Stimulated activated CD4-positive, alpha-beta T cell treated with anti-CD3 and anti-CD28 coated beads, Interleukin-4, amount 100 ng/mL, for 1 hour (primary cell): ENCODE measurements at places on chromosomes 7 and 10.

DNA sequence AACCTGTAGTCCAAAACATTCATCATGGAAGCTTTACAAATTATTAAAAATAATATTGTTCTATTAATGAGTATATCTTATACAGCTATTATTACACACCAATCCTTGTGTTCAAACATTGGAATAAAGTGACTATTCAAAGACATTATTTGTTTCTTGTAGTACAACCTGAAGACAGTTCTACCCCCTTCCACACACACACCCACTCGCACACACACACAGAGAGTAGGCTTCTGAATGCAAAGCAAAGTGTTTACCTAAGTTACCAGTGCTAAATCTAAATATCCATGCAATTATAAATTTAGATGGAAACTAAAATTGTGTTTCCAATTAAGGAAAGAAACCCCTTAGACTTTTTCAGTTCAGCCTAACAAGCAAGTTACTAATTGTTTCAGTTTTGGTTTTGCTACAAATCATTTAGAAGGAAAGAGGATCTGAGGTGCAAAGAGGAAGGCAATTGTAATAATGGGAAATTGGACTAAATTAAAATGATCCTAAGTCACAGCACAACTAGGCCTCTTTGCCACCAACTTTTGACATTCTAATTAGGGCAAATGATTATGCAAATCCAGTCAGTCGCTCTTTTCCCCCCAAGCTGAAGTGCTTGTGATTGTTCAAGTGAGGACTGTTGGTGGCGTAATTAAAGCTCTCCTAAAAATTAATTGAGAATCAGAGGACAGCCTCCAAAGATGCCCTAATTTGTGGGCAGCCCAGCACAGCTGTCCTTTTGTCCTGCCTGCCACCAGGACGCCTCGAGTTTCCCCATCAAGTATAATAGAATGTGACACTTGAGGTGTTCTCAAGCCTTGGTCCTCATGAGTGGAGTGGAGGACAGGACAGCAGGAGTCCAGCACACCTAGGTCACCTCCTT lies 19.9 kb upstream of the ATOH7 start:
- DNase-seq, result no peak

GRCh38 chr10:118818621-118819221 lies 64.0 kb upstream of the CACUL1 start:
- no peak for DNase-seq

DNA sequence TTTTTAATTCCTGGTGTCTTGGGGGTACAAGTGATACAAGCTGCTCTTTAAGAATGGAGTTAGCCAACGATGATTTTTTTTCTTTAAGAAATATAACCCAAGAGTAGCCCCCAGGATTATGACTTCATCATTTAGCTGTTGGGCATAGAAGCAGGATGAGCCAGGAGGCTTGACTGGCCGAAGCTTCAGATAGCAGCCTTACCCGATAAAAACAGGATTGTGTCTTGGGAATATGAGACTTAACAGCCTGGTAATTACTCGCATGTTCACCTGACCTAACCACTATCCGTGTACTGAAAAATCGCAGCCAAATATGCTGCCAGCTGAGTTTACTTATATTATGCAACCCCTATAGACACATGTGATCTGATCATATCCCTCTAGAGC lies 346.0 kb upstream of the BMPER start:
- DNase-seq, result no peak

DNA sequence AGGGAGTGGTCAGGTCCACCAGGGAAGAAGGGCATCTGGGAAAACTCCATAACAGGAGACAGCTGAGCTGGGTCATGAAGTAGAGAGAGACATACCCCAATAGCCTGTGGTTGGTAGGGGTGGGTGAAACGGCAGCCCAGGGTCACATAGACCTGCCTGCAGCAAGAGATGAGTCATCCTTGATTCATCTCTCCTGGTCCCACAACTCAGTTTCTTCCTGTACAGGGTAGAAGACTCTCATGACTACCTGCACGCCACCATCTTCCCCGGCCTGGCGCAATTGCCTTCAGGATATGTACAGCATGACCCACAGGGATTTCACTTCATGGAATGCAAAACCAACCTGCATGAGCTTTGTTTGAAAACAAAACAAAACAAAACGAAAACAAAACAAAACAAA lies 45.1 kb upstream of the ADAM12 start:
- DNase-seq, result no peak

GRCh38 chr7:53611043-53611442 lies 575.6 kb downstream of the POM121L12 start:
- DNase-seq, result no peak

- no peak for DNase-seq
Measured at GRCh38 chr7:155526225-155526624, 20.1 kb downstream of the CNPY1 start.

GRCh38 chr10:7915923-7916536 lies 97.7 kb downstream of the TAF3 start:
- no peak for DNase-seq

- DNase-seq, result no peak
Measured at GRCh38 chr7:142478479-142479220, 220.8 kb upstream of the PRSS58 start.
